ENCODE measurements at places on chromosomes 6 and 20.

DNA sequence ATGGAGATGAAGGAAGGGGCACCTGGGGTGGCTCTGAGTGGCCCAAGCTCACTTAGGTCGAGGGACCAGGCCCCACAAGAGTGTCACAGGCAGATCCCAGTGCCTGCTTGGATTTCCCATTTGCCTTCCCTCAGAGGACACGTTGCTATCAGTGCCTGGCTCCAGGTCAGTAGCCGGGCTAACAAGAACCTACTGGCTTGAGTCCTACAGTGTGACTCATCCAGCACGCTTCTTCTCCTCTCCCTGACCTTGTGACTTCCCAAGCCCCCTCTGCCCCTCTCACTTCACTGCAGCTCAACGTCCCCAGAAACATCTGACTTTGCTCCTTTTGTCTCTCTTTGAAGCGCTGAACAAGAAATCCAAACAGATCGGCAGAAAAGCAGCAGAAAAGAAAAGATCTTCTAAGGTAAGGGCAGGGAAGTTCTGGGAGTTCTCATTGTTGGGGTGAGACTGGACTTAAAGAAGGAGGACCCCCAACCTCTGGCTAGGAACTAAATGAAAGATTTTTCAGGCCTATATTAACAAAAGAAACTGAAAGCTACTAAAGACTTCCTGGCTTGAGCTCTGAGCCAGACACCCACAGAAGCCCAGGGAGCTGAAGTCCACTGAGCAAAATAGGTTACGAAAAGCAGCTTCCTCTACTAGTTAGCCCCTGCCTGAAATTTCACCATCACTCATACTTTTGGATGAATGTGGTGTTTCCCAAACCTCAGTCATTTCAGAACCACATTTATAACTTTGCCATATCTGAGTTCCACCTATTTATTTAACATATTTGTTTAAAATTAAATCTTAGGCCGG is 21.5 kb downstream of the ASIP start:
- DNase-seq, result no peak

DNA sequence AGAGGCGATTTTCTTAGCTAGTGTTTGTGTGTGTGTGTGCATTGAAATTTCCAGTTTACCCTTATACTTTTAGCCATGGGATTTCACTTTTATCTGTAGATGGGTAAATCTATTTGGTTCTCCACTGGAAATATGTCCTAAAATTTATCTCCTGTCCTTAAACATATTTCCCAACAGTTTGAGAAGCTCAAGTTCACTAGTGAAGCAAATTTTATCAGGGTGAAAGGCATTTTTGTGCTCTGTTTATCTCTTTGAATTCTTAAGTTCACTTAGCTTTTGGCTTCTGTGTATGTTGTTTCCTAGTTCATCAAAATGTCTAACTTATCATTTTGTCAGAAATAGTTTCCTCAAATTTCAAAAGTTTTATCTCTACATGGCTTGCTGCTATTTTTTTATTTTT is 561.6 kb downstream of the PHF3 start:
- no peak for DNase-seq

GRCh38 chr6:48818052-48818412 is 645.0 kb downstream of the MMUT start:
- no peak for DNase-seq

GRCh38 chr6:17985934-17986655 is 1.3 kb downstream of the KIF13A start:
- DNase-seq, result no peak

- no peak for DNase-seq
Measured at GRCh38 chr6:56250266-56250665, 2.9 kb upstream of the COL21A1 start.

DNA sequence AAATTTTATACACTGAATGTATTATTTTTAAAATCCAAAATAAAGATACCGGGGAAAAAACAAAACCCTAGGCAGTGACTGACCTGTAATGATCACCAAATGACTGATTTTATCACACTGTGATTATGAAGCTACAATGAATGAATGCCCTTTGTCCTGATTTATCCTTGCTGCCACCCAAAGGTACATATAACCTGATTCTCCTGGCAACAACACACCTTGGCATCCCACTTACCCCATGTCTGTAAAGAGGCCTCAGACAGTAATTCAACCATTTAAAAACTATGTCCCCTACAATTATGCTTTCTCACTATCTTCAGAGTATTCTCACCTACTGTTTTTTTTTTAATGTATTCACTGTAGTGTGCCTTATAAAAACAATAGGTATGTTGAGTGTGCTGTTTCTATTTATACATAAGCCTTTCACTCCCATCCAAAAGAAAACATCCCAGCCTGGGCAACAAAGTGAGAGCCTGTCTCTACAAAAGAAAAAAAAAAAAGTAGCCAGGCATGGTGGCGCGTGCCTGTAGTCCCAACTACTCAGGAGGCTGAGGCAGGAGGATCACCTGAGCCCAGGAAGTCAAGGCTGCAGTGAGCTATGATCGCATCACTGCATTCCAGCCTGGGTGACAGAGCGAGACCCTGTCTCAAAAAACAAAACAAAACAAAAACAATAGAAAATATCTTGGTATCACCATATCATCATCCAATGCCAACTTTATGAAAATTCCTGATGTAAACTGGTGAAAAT is 21.7 kb downstream of the B4GALT5 start:
- DNase-seq, result no peak

GRCh38 chr6:14858808-14859207 is 387.1 kb upstream of the JARID2 start:
- DNase-seq, result no peak

- DNase-seq, result no peak
Measured at GRCh38 chr6:133827766-133828165, 61.1 kb upstream of the TCF21 start.

DNA sequence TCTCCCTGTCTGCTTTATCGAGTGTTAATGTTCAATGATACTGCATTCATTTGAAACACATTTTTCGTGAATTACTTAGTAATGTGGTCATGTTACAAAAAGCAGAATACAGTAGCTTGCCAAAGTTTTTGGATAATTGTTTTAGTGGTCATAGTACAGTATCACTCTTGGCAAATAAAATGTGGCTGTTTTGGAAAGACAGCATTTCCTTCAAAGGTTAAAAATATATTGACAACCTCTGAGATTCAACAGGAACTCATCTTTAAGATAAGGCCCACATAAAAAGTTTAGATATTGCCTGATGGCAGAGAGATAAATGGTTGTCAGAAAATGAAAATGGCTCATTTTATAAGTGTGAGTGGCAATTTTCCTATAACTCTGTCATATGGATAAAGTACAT is 297.7 kb upstream of the MAN1A1 start:
- DNase-seq, result no peak

DNA sequence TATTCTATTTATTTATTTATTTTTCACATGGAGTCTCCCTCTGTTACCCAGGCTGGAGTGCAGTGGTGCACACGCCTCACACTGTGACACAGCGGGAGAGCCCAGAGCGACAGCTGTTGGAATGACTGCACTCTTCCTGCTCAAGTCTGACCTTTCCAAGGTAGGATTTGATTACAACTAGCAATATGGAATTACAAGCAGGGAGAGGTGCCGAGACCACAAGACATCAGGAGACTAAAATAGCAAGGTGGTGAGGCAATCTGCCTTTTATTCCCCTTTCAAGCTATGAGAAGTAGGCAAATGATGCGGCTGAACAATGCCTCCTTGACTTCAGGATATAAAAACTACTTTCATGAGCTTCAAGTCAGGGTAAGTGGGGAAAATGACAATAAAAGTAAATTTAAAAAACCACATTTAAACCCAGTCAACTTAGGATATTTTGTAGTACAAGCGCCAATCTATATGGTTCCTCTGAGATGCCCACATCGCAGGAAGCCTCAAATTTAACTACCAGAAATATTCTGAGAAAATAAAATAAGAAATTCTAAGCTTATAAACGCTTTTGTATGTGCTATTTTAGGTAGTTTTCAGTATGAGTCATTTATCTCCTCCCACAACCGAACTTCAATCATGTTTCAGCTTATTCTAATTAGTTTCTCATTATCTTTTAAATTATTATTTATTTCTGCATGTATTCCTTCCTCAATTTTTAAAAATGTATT is 146.9 kb upstream of the SGK1 start:
- peak; percentile 40 for DNase-seq

GRCh38 chr6:2007165-2007564 is 238.2 kb downstream of the GMDS start:
- no peak for DNase-seq

DNA sequence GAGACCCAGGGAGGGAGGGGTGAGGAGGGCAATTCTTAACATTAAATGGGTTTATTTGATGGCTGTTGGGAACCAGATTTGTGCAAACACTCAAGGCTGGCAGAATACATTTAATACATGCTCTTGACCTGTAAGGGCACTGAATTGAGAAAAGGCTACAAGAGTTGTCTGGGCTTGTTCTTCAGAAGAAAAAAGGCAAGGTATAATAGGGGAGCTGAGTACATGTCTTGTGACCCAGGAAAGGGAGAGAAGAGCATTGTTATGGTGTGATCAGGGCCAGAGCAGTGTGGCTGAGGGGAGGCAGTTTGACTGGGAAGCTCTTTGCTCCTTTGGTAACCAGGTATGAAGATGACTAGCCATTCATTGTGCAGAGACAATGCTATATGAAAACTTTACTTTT is 18.9 kb downstream of the KLHL31 start:
- DNase-seq, result no peak

- DNase-seq, result no peak
Measured at GRCh38 chr6:147935656-147936055, 407.0 kb upstream of the SASH1 start.

GRCh38 chr6:96972689-96973088 is 48.2 kb downstream of the KLHL32 start:
- no peak for DNase-seq

GRCh38 chr6:151430886-151431285 is 21.0 kb downstream of the RMND1 start:
- DNase-seq, result no peak

DNA sequence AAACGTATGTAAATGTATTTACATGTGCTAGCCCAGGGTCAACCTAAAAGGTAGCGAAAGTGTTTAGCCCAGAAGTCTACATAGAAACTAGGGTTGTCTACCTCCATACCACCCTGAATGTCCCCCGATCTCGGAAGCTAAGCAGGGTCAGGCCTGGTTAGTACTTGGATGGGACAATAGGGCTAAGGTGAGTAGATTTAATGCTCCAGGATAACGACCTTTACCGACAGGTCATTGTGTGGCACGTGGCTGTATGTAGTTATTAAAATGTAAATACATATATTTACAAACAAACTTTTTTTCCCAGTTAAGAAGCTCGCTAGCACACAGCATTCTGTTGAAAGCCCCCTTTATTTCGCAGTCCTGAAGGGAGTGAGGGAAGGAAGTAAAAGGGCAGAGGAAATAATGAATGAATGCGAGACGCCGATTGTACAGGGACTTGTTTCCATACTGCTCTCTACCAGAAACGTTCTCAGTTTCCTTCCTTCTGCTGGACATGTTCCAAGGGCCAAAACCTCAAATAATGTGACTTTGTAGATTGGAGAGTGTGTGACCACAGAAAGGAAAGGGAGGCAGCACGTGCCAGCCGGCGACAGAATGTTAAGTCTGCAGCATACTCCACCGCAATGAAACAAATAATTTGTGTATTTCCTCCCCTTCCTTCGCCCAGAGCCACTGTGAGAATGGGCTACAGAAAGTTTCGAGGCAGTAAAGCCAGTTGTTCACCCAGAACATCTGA is 612 bp downstream of the ADAT2 start:
- no peak for DNase-seq

DNA sequence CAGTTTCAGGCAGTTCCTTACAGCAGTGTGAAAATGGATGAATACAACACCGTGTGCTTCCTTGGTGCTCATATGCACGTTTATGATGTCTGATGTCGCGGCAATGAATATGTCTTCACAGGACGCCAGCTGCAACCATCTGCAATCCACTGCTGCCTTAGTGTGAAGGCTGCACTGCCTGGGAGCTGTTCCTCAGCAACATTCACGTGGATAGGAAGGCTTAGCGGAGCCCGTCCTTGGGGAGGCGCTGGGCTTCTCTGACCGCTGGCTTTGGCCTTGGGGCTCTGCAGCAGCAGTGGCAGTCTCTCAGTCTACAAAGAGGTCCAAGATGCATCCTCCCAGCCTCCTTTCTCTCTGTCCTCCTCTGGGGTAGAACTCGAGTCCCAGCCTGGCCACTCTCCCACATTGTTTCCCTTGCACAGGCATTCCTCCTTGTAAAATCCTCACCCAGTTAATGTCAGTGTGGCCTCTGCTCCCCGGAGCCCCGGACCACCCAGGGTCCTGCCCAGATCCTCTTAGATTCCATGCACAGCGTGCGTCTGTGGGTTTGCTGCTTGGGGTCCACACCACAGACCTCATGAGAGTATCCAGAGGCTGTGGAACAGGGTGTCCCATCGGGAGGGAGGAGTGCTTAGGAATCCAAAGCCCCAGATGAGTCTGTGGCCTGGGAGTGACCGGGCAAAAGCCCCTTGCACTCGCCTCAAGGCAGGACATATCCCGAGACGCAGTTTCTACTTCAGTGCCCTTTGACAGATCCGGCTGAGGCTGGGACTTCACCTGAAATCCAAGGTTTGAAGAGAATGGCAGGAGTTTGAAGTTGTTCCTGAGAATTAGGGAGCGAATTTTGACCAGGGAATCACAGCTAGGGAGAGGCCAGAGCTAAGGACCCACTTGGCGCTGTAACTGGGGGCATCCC is 181.3 kb downstream of the THBS2 start:
- DNase-seq, result no peak

- no peak for DNase-seq
Measured at GRCh38 chr6:19569563-19569962, 267.6 kb upstream of the ID4 start.

- no peak for DNase-seq
Measured at GRCh38 chr20:36565520-36565919, 7.9 kb upstream of the TGIF2 start.

- no peak for DNase-seq
Measured at GRCh38 chr20:15111654-15112053, 774.2 kb upstream of the FLRT3 start.

GRCh38 chr20:17501701-17502100 is 29.5 kb downstream of the BFSP1 start:
- DNase-seq, result no peak

DNA sequence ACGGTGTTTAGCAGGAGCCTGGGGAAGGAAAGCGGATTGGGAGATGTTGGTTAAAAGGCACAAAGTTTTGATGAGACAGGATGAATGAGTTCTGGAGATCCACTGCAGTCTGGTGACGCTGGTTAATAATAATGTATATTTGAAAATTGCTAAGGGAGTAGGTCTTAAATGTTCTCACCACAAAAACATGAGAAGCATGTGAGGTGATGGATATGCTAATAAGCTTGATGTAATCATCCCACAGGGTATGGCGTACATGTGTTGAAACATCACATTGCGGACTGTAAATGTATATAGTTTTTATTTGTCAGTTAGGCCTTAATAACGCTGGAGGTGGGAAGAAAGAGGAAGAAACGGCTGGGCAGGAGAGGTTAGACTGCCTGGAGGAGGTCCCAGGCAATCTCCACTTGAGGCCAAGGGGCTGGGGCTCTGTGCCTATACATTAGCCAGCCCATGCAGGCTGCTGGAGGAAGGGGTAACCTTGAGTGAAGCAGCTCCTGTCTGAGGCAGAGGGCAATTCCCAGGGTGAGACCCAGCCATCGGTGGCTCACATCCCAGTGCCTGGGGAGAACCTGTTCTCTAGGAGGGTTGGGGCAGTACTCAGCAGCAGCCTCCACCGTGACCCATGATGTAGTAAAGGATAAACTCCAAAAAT is 188.2 kb upstream of the QKI start:
- no peak for DNase-seq
